ENCODE measurements at places on chromosomes 3 and 15.

GRCh38 chr3:24773798-24774197, 279.1 kb upstream of the THRB start:
- DNase-seq, result no peak

GRCh38 chr3:127175272-127175671, 17.7 kb upstream of the PRR23E start:
- DNase-seq, result no peak

GRCh38 chr3:55965776-55966175, 478.7 kb upstream of the WNT5A start:
- no peak for DNase-seq

GRCh38 chr3:113625834-113626233, 70.6 kb downstream of the USF3 start:
- no peak for DNase-seq

GRCh38 chr3:35500641-35501350, 138.5 kb upstream of the ARPP21 start:
- DNase-seq, result no peak

DNA sequence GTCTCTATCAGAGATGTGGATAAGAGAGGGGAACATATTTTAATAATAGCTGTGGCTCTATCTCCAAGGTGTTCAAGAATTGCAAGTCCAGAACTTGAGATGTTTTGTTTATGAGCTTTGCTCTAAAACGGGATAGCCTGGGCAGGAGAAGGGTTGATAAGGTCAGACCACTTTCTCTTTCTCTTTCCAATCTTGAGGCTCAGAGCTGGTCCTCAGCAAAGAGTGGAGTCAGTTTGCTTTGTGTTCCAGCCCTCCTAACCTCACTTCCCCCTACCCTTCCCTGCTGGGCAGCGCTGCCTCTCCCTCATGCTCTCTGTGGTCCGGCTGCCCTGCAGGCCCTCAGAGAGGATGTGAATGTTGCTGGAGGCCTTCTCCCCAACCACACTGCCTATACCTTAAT, 13.8 kb downstream of the KLHL6 start:
- no peak for DNase-seq

- DNase-seq, result no peak
These were observed 648.8 kb downstream of the NLGN1 start for GRCh38 chr3:174046311-174046710.

DNA sequence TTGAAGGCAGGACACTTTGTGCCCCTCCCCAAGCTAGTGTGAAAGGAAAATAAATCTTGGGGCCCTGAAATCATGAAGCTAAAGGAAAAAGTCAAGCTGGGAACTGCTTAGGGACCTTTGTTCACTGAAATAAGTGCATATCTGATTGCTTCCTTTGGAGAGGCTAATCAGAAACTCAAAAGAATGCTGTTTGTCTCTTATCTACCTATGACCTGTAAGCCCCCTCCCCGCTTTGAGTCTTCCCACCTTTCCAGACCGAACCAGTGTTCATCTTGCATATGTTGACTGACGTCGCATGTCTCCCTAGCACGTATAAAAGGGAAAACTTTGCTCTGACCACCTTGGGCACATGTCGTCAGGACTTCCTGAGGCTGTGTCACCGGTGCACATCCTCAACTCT, 53.1 kb downstream of the SLC30A4 start:
- DNase-seq, result no peak

DNA sequence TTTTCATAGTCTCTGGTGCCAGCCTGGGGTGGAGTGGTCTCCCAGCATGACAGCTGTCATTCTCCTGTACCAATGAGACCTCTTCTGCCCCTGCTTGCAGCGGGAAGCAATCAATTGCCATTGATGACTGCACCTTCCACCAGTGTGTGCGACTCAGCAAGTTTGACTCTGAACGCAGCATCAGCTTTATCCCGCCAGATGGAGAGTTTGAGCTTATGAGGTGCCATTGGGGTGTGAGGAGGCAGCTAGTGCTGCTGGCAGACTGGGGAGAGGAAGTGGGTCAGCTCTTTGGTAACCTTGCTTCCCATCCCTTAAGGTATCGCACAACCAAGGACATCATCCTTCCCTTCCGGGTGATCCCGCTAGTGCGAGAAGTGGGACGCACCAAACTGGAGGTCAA, 4.4 kb upstream of the ABCF3 start:
- no peak for DNase-seq

DNA sequence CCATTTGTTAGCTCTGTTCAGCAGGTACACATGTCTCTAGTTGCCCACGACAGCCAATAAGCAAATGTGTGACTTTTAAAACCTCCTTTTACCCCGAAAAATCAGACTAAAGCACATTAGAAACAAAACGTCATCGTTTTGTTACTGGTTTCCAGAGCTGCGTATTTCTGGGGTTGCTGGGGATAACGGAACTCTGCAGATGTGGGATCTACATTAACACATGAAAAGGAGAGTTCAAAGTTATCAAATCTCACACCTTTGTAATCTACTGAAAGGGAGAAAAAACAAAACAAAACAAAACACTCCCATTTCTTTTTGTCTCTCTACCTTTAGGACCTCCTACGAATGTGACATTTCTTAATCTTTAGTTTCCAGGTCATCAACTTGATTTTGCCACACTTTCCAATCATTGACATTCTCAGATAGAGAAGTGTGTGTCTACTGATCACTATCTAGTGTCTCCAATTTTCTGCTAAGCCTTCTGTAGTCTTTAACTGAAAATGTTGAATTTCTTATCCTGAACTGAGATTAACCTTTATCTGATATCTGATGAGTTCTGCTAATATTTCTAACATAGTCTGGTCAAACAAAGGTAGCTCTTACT, 93.0 kb upstream of the TSPAN3 start:
- DNase-seq, result no peak

DNA sequence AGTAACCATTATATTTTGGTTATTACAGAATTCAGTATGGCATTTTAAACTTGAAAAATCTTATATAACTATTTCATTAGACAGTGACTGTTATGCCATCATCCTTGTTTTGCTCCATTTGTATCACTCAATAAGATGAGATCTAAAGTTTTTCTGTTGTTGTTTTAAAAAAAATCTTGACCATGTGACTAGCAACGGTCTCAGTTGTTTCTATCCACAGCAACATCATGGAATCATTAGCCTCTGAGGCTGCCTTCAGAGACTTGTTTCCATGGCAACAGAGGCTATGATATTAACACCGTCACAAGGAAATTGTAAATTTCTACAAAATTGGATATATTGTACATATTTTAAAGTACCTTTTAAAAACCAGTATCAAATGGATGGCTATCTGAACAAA, 129.8 kb downstream of the DLG1 start:
- no peak for DNase-seq

DNA sequence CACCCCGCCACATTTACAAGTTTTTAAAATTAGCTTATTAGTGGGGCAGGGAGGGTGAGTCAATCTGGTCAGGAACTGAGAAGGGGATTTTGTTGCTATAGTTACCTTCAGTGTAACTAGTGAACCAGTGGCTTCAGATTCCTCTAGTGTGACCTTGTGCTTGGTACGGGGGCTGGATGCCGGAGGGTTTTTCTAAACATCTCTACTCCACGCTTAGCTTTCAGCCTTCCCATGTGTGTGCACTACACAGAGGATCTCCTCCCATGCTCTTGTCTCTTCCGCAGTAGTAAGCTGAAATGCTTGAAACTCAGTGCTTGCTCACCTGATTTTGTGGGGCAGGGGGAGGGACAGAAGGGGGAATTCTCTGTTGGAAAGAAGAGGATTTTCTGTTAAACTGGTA, 67.9 kb upstream of the AKAP13 start:
- DNase-seq, result no peak

- DNase-seq, result no peak
These were observed 65.1 kb downstream of the MEGF11 start for GRCh38 chr15:66188464-66188863.

DNA sequence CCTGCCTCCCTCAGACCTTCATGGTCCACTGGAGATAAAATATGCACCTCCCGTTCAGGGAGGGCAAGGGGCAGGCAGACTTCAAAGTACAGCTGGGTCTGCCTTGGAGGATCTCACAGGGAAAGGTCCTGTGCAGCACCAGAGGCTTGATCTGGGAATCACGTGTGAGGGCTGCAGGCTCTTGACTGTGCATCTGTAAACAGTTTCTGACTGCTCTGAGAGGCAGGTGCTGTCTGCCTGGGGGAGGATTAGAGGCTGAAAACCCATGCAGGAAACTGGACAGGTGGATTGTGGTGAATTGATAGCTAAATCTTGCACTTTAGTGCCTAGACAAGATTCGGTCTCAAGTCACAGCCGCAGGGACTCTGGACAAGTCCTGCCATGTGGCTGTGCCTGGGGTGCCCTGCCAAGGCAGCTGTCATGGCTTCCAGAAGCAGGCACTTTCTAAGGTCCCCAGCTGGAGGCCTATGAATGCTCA, 239.3 kb downstream of the EPHB1 start:
- no peak for DNase-seq

GRCh38 chr3:27756877-27757276, 34.8 kb upstream of the EOMES start:
- DNase-seq, result no peak

DNA sequence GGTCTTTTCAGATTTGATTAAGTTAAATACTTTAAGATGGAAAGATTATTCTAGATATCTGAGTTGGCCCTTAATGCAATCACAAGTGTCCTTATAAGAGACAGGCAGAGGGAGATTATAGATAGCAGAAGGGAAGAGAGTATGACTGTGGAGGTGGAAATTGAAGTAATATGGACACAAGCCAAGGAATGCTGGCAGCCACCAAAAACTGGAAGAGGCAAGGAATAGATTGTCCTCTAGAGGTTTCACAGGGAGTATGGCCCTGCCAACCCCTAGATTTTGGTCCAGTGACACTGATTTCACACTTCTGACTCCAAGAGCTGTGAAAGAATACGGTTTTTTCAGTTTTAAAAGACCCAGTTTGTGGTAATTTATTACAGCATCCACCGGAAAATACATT, 1498.7 kb upstream of the CADM2 start:
- no peak for DNase-seq

GRCh38 chr3:81728766-81729544, 32.5 kb downstream of the GBE1 start:
- no peak for DNase-seq

DNA sequence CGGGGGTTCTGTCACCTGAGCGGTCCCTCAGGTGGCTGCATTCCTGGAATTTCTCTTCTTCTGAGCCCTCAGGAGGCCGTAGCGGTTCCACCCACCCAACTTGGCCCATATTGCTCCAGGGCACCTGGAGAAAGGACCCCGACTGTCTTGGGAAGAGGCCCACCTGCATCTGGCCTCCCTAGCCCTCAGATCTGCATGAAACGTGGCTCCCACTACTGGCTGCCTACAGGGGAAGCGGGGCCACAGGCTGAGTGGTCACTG, 9.9 kb upstream of the ANPEP start:
- DNase-seq, result no peak

- no peak for DNase-seq
These were observed 42.5 kb downstream of the CDAN1 start for GRCh38 chr15:42694398-42694797.

GRCh38 chr3:4588466-4588865, 95.3 kb downstream of the ITPR1 start:
- DNase-seq, result no peak

Data from naive thymus-derived CD8-positive, alpha-beta T cell (primary cell).